ENCODE measurements at places on chromosomes 5 and 9.

GRCh38 chr5:124910354-124911016 is 164.0 kb upstream of the ZNF608 start:
- no peak for DNase-seq

- no peak for DNase-seq
Observed at GRCh38 chr5:141902015-141902814, 21.5 kb upstream of the DELE1 start.

DNA sequence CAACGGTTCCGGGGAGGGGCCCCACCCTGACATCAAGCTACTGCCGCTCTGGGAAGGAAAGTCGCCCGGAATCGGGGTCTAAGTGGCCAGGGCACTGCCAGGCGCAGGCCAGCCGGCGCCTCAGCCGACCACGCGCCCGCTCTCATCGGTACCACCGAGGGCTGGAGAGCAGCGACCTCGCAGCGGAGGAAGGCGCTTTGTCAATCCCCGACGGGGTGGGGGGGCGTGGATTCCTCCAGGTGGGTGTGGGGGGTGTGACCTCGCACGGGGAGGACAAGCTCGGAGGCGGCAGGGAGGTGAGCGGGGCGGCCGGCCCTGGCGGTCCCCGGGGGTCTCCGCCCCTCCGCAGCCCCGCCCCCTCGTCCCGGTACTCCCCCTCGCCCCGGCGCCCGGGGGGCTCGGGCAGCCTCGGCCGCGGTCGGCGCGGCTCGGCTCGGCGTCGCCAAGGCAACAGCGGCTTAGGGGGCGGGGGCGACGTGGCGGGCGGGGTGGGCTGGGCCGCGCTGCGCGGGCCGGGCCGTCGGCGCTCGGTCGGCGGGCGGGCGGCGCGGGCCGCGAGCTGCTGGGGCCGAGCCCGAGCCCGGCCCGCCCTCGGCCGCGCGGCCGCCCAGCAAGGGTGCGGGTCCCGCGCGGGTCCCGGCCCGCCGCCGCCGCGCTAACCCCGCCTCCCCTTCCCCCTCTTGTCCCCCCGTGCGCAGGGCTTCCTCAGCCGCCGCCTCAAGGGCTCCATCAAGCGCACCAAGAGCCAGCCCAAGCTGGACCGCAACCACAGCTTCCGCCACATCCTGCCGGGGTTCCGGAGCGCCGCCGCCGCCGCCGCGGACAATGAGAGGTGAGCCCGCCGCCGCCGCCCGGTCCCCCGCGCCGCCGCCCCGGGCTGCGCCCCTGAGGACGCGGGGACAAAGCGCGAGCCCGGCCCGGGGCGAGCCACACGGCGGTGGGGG is 47.5 kb downstream of the DAB2IP start:
- peak; percentile 47 for DNase-seq

GRCh38 chr5:132480893-132481595 is 9.5 kb downstream of the IRF1 start:
- no peak for DNase-seq

GRCh38 chr5:16691731-16692130 is 74.9 kb upstream of the RETREG1 start:
- no peak for DNase-seq

- no peak for DNase-seq
Observed at GRCh38 chr5:158170534-158170933, 311.6 kb upstream of the CLINT1 start.

DNA sequence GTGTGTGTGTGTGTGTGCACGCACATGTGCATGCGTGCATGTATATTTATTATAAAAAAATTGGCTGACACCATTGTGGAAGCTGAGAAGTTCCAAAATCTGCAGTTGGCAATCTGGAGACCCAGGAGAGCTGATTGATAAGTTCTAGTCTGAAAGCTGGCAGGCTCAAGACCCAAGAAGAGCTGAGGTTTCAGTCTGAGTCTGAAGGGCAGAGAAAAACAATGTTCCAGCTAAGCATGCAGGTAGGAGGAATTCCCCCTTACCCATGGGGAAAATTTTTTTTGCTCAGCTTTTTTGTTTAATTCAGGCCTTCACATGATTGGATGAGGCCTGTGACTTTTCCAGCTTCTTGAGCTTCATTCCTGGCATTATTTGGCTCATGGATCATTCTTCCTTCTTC is 31.2 kb upstream of the ACTBL2 start:
- no peak for DNase-seq

GRCh38 chr9:121984726-121985402 is 108.2 kb downstream of the TTLL11 start:
- DNase-seq = no peak

GRCh38 chr5:180049185-180049548 is 22.4 kb downstream of the RNF130 start:
- DNase-seq = no peak

DNA sequence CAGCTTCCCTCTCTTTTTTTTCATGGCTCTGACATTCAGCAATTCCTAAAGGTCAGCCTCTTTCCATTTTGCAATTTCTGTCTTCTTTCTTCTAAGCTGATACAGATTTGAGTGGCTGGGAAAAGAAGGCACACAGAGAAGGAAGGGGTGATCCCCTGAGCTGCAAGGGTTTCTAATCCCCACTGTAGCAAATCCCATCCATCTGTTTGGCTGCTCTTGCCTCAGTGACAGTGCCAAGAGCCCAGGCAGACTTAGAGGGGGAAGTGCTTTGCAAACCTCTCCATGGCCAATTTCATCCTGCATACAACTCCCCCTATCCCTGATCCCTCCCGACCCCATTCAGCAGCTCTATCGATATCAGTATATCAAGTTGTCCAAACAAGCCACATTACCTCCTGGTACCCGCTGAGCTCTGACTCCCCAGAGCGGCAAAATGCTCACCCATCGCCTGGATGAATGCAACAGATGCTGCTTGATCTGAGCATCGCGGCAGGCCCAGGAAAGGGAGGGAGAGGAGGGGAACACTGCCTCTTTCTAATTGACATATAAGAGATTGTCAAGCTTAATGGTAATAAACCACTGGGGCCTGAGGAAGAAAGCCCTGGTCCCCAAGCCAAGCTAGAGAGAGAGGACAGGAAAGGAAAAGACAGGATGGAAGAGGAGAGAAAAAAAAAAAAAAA is 268.9 kb downstream of the ASTN2 start:
- no peak for DNase-seq

- no peak for DNase-seq
Observed at GRCh38 chr5:140040358-140040757, 2.7 kb downstream of the NRG2 start.

- DNase-seq = no peak
Observed at GRCh38 chr5:76580981-76581380, 42.2 kb downstream of the F2RL2 start.

- no peak for DNase-seq
Observed at GRCh38 chr9:121309171-121309570, 41.2 kb downstream of the GSN start.

- DNase-seq = no peak
Observed at GRCh38 chr5:149605998-149606724, 24.9 kb downstream of the ARHGEF37 start.

- DNase-seq = no peak
Observed at GRCh38 chr9:132234535-132234934, 72.7 kb downstream of the NTNG2 start.

GRCh38 chr9:121927081-121927480 is 166.0 kb downstream of the TTLL11 start:
- DNase-seq = no peak

GRCh38 chr5:145825751-145826180 is 9.4 kb downstream of the PRELID2 start:
- DNase-seq = peak; percentile 16

GRCh38 chr5:27353970-27354369 is 315.6 kb upstream of the CDH9 start:
- DNase-seq = no peak

- DNase-seq = no peak
Observed at GRCh38 chr5:14134083-14134482, 9.1 kb upstream of the TRIO start.

GRCh38 chr9:33431420-33431819 is 16.0 kb downstream of the AQP3 start:
- no peak for DNase-seq

DNA sequence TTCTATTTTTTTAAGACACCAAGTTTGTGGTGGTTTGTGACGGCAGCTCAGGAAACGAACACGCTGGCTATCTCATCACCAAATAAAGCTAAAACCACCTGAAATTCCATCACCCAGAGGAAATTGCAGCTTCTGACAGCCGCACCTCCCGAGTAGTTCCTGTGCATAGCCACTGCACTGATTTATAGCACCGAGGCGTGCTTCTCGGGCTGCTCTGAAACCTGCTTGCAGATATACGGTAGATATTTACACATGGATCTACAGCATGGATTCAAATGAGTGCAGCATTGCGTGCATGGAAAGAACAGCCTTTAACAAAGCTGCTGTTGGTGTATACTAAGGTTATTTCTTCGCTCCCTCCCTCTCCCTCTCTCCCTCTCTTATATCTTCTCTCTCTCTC is 153.8 kb downstream of the PHF2 start:
- DNase-seq = no peak

DNA sequence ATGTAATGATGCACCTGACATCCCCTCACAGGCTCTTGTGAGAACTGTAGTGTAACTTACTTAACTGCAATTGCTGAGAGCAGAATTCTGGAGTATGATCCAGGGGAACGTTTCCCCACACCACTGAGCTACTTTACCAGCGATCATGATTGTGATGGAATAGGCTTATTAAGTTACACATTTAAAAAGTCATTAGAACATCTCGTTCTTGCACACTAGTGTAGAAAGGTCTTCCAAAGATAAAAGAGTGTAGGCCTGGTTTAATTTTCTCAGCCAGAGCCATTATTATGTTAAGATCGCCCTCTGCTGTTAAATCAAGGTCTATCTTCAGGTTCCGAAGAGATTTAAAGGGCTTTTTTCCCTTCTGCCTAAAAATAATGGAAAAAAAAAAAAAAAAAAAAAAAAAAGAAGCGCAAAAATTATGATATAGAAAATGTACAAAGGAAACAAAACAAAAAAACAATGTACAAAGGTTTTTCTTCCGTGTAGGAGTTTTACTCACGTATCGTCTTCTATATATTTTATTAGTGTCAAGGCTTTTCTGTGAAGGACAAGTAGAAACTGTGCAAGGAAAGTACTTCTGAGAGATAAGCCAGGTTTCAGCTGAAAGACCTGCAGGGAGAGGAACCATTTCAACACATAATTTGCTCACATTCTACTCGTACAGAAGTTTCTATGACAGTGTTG is 18.6 kb upstream of the MOB3B start:
- no peak for DNase-seq

- DNase-seq = no peak
Observed at GRCh38 chr5:31630931-31631330, 8.0 kb upstream of the PDZD2 start.

DNA sequence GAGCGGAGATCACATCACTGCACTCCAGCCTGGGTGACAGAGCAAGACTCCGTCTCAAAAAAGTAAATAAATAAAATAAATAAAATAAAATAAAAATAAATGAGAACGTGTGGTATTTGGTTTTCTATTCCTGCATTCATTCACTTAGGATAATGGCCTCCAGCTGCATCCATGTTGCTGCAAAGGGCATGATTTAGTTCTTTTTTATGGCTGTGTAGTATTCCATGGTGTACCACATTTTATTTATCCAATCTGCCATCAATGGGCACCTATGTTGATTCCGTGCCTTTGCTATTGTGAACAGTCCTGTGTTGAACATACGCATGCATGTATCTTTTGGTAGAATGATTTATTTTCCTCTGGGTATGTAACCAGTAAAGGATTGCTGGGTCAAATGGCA is 8.8 kb upstream of the RASGEF1C start:
- DNase-seq = no peak

DNA sequence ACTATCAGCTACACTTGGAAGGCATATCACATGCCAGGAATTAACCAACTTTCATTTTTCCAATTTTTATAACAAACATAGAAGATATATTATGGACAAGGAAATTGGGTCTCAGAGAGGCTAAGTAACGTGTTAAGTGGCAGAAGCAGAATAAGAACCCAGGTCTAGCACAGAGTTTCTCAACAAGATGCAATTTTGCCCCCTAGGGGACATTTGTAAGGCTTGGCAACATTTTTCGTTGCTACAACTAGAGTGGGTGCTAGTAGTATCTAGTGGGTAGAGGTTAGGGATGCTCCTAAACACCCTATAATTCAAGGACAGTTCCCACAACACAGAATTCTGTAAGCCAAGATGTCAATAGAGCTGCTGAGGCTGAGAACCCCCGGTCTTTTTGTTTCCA is 180.6 kb downstream of the SNCAIP start:
- DNase-seq = no peak

DNA sequence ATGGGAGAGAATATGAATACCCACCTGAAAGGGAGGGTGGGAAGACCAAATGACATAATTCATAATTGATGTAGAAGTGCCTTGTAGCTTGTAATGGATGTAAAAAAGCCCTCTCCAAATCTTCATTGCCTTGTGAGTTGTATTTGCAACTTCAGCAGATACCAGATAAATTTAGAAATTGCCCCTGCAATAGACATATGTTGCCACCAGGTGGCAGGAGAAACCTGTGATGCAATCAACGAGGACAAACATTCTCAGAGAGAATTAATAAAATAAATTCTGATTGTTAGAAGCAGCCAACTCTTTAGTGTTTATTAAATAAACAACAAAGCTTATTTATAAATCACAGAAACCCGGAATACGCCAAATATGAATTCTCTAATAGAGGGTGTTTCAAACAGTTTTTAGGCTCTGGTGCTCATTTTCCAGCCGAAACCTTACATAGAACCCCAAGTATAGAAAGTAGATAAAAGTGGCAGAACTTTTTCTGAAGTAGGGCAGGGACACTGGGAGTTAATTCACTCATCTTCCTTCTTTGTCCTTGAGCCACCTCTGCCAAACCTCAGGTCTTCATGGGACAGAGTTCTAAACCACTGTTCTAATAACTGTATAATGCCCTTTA is 147.8 kb downstream of the TMEM38B start:
- no peak for DNase-seq

GRCh38 chr5:57592236-57592635 is 109.6 kb upstream of the ACTBL2 start:
- no peak for DNase-seq

DNA sequence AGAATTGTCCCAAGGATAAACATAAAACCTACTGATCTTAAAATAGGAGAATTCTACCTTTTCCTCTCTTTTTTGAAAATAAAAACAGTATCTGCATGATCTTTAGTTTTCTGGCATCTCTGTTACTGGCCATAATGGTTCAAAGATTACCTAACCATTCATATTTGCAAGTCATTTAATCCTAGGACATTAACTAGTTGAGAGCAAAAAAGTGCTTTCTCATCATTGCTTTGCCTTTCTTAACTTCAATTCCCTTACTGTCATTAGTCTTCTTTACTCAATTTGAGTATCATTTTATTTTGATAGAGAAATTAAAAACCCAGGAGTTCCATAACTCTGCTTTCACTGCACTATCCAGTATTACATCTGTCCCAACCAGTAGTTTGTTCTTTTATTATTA is 68.6 kb downstream of the RFX3 start:
- no peak for DNase-seq

Data from NT2/D1 (cell line).